ENCODE measurements at places on chromosomes 7 and 10.

- DNase-seq = no peak
Measured at GRCh38 chr10:70561070-70561469, 41.5 kb downstream of the PRF1 start.

DNA sequence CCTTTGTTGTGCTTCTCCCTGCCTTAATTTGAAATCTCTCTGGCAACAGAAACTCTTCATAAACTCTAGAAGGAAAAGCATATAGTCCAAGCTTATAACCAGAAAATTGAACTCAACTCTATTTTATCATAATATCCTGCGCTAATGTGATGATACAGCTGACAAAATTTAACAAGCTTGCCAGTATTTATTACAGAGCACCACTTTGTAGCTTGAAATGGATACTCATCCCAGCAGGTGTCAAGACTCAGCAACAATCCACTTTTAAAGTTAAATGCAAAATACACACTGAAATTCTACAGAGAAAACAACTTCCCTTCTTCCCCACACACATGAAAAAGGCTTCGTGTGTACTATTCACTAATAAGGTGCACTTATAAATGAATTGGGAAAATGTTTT lies 228.9 kb downstream of the AGMO start:
- no peak for DNase-seq

- DNase-seq = no peak
Measured at GRCh38 chr7:43905956-43906330, 453 bp downstream of the URGCP start.

DNA sequence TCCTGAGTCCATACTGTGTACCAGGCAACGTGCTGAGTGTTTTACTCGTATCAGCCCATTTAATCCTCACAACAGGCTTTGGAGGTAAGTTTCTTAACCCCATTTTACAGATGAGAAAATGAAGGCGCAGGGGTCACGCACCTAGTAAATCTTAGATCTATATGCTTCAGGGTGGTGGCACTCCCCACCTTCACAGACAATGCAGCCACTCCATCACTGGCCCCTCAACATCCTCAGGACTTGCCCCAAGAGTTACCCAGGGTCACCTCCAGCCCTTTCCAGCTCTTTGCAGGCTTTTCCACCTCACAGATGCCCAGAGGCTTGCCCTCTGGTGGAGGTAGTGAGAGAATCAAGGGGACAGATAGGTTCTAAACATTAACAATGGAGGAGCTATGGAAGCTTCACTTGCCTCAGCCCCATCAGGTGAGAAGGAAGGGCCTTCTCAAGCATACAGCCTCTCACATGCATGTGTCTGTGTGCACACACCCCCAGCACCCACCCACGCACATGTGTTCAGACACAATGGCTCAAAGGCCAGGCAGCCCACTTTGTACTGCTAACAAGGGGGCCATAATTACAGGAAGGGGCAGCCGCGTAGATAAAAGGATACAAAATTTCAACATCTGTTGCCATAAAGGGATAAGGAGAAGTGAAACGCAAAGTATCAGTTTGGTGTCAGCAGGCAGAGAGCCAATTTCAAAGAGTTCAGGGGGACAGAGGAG lies 29.1 kb downstream of the DPCD start:
- no peak for DNase-seq

GRCh38 chr7:51899611-51900010 lies 583.0 kb upstream of the COBL start:
- no peak for DNase-seq

DNA sequence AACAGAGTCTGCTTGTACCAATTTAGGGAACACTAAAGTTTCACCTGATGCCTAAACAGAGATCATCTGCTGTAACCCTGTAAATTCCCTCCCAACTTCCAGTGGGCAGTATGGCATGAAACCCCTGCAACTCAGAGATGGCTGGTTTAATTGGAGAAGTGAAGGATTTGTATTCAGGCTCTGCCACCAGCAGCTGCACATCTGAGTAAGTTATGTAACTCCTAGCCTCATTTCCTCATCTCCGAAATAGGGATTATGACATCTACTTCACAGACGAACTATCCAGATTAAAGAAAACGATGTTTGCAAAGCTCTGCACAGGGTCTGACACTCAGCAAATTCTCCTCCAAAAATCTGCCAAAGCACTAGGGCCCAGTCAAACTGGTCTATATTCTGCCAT lies 493.0 kb downstream of the KCNMA1 start:
- DNase-seq = no peak

GRCh38 chr10:22054961-22055360 lies 51.4 kb upstream of the DNAJC1 start:
- DNase-seq = no peak

DNA sequence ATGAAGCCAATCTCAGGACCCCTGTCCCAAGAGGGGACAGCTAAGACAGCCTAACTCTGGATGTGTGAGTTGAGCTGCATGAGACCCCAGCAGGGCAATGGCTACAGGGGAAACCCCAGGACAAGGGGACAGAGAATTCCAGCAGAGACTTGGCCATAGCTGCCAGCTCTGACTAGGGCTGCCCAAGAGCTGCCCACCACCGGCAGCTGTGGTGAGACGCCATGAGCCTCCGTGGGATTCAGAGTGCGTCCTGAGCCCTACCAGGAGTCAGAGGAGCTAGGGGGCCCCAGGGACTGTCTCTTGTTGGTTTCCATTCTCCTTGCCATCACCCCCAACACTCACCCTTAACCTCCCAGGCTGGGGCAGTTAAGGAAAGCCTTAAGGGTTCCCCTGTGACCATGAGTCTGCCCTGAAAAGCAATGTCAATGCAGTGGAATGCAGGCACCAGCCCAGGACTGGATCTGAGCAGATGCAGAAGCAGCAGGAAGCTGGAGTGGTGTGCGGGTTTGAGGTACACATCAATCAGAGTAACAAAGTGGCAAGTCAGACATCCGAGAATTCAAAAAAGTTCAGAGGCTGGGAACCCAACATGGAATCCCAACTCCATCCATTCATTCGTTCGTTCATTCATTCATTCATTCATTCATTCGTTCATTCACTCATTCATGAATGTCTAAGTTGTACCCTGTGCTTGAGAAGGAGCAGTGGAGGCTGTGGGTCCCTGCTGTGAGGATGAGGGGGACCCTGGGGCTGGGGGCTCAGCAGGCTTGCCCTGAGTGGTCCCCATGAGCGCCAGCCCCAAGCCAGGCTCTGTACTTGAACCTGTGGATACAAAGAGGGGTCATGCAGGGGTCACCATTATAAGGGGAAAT lies 52.9 kb downstream of the C10orf120 start:
- no peak for DNase-seq

DNA sequence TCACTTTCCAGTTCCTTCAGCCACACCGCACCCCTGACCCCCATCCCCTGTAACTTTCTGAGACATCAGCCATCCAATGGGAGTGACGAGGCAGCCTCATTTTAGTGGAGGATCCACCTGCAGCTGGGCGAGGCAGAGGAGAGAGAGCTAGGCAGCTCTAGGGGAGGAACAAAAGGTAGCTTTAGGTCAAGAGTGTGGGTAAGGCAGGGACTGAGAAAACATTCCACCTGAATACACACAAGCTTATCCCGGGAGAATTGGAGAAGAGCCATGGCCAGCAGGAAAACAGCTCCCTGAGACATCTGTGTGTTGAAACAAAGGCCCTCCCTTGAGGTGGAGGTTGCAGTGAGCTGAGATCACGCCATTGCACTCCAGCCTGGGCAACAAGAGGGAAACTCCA lies 6.7 kb upstream of the KLRG2 start:
- DNase-seq = no peak

DNA sequence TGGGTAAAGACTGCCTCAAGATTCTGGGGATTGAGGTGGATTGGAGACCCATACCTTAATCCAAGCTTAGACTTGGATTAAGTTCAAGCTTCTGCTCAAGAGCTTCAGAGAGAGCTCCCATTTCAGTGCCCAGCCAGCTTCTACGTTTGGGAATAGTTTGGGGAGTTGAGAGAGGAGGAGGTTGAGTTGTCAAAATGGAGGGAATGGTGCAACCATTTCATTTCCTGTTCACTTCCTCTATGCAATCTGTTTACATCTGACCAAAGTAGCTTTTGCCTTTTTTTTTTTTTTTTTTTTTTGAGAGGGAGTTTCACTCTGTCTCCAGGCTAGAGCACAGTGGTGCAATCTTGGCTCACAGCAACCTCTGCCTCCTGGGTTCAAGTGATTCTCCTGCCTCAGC lies 65.8 kb downstream of the ENTPD1 start:
- no peak for DNase-seq

- no peak for DNase-seq
Measured at GRCh38 chr10:127154831-127155620, 41.4 kb downstream of the INSYN2A start.

- no peak for DNase-seq
Measured at GRCh38 chr7:23234569-23235296, 11.8 kb upstream of the GPNMB start.

- no peak for DNase-seq
Measured at GRCh38 chr7:143504215-143504936, 26.7 kb downstream of the TAS2R41 start.

DNA sequence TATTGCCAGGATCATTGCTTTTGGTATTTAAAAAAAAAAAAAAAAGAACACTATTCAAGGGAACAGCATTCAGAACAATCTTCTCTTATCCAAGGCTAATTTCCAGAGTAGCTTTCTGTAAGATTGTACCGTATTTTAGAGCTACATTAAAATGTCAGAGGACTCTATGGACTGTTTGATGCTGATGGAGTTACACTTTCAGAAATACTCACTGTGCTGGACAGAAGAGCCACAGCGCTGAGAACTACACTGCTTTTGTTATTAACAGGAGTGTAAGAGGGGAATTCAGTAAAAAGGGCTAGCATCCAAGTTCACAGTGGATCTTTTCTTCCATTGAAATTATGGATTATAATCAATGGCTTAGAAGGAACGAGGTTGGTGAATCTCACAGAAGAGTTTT lies 247.7 kb downstream of the AHR start:
- DNase-seq = no peak

GRCh38 chr10:5644930-5645329 lies 21.5 kb downstream of the ASB13 start:
- no peak for DNase-seq

DNA sequence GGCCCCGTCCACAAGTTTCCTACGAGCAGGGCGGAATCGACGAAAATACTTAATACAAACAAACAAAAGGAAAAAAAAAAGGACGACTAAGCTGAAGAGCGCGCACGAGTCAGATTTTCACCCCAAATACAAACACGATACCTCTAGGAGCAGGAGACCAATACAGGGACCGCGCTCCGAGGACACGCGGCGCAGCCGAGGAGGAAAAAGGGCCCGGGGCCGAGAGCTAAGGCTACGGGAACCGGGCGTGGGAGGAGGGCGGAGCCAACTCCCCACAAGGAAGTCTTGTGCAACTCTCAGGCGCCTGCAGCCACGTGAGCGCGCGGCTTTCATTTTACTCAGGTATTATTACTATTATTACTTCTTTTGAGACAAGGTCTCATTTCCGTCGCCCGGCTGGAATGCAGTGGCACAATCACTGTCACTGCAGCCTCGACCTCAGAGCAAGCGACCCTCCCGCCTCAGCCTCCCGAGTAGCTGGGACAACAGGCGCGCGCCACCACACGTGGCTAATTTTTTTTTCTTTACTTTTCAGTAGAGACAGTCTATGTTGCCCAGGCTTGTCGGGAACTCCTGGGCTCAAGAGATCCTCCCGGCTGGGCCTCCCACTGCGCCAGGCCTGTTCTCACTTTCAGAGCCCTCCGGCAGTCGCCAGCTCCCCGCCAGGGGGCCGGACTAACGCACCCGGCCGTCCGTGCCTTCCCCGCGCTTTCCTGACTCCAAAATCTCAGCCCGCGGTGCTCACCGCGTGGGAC lies 1.2 kb downstream of the HNRNPF start:
- DNase-seq = peak; percentile 50

GRCh38 chr10:5555021-5555510 lies 30.3 kb downstream of the CALML3 start:
- DNase-seq = no peak

- no peak for DNase-seq
Measured at GRCh38 chr10:14700546-14700945, 74.2 kb downstream of the FAM107B start.

GRCh38 chr7:150938566-150938965 lies 39.6 kb downstream of the KCNH2 start:
- DNase-seq = no peak

- DNase-seq = no peak
Measured at GRCh38 chr10:103742824-103743223, 112.6 kb downstream of the SH3PXD2A start.

- no peak for DNase-seq
Measured at GRCh38 chr7:70239918-70240317, 641.6 kb downstream of the AUTS2 start.

- no peak for DNase-seq
Measured at GRCh38 chr10:43251419-43252165, 15.3 kb downstream of the RASGEF1A start.

- no peak for DNase-seq
Measured at GRCh38 chr10:122379041-122379440, 4.5 kb downstream of the PLEKHA1 start.

- no peak for DNase-seq
Measured at GRCh38 chr7:27602766-27603165, 59.9 kb downstream of the HIBADH start.

DNA sequence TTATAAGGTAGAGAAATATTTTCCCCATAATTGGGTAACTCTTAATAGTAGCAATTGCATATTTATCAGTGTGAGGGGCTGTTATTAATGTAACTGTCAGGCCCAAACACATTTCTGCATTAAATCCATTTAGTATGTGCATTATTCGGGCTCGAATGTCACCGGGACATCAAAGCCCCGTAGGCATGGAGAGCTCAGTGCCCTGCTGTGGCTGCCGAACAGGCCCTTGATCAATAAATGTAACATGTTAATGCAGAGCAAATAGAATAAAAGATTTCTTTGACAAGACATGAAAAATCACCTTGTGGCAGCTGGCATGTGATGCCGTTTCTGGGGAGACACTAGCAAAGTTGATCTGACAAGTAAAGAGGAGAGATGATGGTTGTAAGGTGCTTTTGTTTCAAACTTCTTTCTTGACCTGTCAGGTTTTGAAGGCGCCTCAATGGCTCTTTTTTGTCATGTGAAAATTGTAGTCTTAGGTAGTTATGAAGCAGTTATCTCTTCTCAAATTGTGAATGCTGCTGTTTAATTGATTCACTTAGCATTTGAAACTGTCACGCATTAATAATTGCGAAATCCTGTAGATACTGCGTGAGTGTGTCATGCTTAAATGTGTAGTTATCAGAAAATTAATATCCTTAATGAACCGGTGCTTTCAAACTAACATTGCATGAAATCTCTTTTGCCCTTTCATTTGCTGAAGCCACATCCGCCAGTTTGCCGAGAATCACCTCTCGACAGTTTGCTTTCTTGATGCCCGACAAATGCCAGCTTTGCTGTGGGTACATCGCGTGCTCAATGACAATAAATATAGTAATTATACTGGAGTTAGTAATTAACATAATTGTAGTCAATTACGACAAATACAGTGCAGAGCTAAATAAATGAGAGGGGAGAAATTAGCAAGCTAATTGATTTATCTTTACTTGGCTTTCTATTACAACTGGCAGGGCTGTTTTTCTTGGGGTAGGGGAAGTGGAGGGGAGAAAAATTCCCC lies 19.5 kb downstream of the LRMDA start:
- DNase-seq = no peak

GRCh38 chr7:3431306-3431705 lies 130.3 kb downstream of the SDK1 start:
- DNase-seq = peak; percentile 35
